ENCODE measurements at places on chromosomes 12 and 14.

DNA sequence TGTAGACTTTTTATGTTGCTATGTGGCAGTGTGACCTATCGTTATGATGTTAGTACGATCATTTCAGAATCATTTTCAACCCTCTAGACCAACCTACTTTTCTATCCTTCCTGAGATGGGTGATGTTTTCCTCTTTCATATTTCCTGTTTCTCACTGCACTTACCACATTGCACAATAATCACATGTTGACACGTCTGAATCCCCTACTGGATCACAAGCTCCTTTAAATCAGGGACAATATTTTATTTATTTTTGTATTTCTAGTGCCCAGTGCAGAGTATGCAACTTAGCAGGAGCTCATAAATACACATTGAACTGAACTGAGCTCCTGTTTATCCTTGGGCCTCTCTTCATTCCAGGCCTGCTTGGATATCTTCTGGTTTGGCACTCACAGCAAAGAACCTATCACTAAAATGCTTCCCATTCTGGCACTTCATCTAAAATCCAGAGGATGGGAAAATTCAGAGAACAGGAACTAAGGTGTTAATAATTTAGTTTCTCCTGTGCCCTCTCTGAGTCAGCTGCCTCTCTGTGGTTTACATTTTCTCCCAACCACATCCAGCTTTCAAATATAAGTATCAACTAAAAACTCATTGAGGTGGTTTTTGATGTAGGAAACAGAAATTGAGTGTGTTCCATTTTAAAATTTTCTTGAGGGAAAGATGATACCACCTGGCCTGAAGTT, 69.4 kb upstream of the DYRK2 start:
- DNase-seq = no peak

DNA sequence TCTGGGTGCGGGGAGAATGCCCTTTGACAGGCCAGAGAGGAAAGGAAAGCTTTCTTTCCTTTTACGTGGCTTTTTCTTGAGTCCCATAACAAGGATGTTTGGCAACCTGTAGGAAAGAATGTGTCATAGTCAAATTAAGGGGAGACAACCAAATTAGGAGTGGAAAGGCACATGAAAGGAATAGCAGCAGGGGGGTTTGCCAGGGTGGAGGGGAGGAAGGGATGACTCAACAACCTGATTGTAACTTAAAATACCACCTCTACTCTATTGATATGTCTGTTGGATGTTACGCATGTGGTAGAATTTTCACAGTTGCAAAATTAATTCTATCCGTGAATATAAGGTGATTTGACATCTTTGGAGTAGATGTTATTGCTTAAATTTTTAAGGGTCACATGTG, 28.5 kb upstream of the MYBPC1 start:
- DNase-seq = no peak

GRCh38 chr14:105898482-105899010, 372.2 kb downstream of the TMEM121 start:
- DNase-seq = no peak

DNA sequence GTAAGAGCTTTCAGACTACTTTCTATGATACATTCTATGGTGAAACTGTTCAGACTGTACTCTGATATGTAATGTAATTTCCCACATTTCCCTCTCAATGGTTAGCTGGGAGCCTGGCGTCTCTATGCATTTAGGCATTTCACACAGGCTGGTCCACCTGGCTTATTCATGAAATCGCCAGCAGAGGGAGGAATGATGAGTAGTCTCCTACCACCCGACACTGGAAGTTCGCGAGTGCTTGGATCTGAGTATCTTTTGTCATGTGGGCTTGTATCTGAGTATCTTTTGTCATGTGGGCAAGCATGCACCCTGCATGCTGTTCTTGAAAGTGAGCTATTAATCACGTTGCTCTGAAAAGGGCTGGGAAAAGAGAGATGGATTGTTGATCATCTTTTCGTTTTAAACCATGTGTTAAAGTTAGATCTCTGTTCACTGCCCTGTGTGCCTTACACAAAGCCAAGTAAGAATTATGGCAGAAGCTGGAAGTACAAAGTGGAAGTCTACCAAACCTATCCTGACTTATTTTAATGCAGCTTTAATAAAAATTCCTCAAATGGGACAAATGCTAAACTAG, 235.0 kb downstream of the ATP23 start:
- DNase-seq = no peak

DNA sequence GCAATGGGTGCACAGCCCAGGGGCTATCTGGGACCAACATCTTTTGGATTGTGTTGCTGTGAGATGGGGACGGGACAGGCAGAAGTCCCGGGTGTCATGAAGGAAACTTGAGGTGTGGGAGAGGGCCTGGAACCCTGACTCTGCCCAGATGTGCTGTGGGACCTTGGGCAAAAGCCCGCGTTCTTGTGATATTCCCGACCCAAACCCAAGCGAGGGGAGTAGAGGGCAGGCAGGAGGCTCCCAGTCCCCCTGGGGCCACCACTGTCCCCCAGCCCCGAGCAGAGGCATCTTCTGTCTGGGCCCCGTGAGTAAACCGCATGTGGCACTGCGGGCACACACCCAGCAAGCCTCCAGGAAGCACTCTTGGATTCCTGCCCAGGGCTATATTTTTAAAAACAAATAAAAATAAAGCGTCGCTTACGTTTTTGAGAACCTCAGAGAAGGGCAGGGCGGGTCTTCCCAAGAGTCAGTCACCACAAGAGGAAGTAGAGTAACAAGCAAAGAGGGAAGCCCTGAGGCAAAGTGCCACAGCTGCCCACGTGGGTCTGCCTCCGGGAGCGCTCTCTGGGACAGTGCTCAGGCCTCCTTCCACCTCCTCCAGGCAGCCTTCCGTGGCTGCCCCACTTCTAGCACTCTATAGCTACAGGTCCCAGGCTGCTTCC, 39.5 kb downstream of the BEGAIN start:
- DNase-seq = no peak

- no peak for DNase-seq
These were observed 60.3 kb downstream of the PPHLN1 start for GRCh38 chr12:42386308-42386707.

DNA sequence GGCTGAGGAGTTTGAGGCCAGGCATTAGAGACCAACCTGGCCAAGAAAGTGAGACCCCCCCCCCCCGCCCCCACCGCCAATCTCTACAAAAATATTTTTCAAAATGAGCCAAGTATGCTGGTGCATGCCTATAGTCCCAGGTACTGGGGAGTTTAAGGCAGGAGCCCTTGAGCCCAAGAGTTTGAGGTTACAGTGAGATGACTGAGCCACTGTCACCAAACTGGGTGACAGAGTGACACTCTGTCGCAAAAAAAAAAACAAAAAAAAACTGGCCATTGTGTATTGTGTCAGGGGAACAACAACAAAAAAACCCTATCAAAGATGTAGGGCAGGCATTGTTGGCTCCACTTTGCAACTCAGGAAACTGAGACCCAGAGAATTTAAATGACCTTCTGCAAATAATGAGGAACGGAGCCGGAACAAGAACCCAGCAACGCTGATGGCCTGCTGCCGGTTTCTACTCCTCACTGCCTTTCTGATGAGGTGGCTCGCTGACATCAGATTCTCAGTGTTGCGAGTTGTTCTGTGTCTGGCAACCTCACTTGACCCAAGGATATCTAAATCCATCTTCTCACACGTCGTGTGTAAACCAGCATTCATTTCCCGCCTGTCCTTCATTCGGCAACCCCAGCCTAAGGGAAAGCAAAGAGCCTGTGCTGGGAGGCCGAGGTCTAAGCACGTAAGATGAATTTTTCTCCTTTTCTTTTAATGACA, 195.2 kb upstream of the CRY1 start:
- no peak for DNase-seq

- no peak for DNase-seq
These were observed 345 bp downstream of the ASPG start for GRCh38 chr14:104085889-104086201.

- no peak for DNase-seq
These were observed 186.5 kb downstream of the PHETA1 start for GRCh38 chr12:111182382-111182781.

Data from renal cortex interstitium (tissue), 15 donors.